ENCODE measurements at places on chromosomes 12 and 14. TPM values are rescaled to one million over a fixed set of nuclear protein-coding genes. Genes with fewer than 3 reads are reported as not detected.

The WNT5B gene
- 11.2 TPM for total RNA-seq

- no peak for DNase-seq
Measured at GRCh38 chr12:95291501-95291900, 73.9 kb downstream of the VEZT start.

GRCh38 chr14:37900561-37900960, 305.1 kb downstream of the TTC6 start:
- no peak for DNase-seq

The OASL gene
- 0.96 TPM for total RNA-seq

DNA sequence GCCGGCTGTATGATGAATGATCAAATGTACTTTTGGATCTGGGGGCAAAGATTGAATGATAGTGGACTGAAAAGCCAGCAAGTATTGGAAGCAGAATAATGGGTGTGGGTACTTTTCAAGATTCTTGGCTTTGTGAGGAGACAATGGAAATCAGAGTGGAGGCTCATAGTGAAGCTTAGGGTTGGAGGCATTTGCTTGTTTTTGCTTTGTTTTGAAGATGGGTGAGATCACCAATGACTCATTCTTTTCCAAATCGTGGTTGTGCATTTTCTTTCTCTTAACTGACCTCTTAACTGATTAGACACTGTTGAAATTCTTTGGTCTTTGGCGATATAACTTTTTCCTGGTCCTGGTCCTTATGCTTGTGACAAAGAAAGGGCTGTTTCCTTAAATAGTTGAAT, 54.4 kb downstream of the PELI2 start:
- DNase-seq, result no peak

GRCh38 chr14:59362513-59362912, 102.7 kb downstream of the GPR135 start:
- DNase-seq, result no peak

The PPP4R4 gene
- total RNA-seq, result 0.93 TPM

The POTEG gene
- total RNA-seq, result not detected

DNA sequence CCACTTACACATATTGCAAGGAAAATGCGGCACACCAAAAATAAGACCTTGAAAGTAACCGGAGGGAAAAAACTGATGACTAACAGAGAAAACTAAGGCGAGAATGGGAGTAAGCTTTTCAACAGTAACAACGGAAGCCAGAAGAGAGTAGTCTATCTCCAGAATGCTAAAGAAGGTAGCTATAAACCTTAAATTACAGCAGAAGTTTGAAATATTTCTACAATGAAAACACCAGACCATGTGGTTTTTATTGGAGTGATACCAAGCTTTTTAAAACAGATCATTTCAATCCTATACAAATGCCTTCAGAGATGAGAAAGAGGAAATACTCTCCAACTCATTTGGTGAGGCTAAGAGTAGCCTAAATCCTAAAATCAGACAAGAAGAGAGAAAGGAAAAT, 209.5 kb downstream of the ANO6 start:
- DNase-seq, result no peak

Data from aorta (tissue), 5 donors.